ENCODE measurements at places on chromosomes 3 and 15.

- DNase-seq = no peak
These were observed 11.4 kb upstream of the MGA start for GRCh38 chr15:41648770-41649169.

DNA sequence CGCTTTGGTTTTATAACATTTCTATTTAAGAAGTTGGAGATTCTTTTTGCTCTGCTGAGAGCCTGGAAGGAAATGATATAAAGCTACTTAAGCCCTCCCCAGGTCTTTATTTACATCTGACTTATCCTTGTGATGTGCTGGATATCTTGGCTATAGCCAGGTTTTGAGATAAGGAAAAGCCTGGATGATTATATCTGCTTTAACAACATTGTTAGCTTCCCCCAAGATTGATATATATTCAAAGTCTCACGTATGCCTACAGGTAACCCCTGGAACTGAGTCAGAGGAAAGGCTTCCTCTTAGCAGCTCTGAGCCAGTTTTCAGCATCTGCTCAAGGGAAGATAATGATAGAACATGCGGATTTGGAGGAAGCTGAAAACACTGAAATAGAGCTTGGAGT is 61.5 kb upstream of the CRBN start:
- DNase-seq = no peak

DNA sequence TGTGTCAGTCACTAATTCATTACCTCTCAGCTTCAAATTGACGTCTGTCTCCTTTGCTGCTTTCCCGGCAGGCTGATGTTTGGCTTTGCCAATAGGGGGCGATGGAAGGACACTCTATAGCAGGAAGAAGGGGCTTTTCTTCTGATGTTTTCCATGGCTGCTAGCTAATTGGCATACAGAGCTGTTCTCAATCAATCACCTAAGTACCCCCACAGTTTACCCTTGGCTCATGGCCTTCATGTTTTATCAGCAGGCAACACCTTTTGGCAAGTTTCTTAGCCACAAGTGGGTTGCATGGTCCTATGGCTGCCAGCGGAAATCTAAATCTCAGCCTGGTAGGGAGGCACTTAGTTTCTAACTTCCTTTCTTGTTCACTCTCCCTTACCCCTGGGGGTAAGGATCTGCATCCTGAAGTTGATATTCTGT is 45.0 kb downstream of the ESYT3 start:
- no peak for DNase-seq

GRCh38 chr3:101865751-101866509 is 16.6 kb downstream of the NFKBIZ start:
- DNase-seq = no peak

- no peak for DNase-seq
These were observed 403.4 kb downstream of the IL5RA start for GRCh38 chr3:2706836-2707210.

GRCh38 chr3:37943631-37944314 is 46.8 kb upstream of the VILL start:
- DNase-seq = no peak

GRCh38 chr15:68217341-68217740 is 12.2 kb downstream of the CLN6 start:
- DNase-seq = no peak

- no peak for DNase-seq
These were observed 52.6 kb downstream of the UACA start for GRCh38 chr15:70710714-70711113.

- no peak for DNase-seq
These were observed 275.9 kb upstream of the TBL1XR1 start for GRCh38 chr3:177473184-177473583.

Measured in AG04449 (cell line).